ENCODE measurements at places on chromosomes 11 and 22.

DNA sequence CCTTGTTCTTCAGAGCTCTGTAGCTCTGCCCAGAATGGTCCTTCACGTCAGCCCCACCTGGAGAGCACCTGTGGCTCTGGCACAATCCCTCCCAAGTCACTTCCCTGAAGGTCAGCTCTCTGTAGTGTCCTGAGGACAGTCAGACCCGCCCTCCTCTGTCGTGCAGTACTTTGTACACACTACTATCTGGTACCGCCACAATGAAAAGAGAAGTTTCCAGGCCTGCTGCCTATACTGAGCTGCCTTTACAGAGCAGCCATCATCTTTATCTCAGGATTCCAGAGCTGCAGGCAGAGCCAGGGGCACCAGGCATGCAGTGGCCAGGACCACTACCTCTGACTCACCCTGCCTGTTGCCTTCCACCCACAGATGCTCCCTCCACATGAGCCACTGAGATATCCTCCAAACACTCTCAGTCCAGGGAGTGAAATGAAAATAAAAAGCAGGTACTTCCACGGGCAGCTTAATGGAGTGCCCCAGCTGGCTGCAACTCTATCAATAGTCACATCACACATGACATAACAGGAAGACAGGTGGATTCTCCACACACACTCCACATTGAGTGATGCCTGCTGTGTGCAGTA lies 7.3 kb downstream of the PACSIN2 start:
- no peak for DNase-seq

- no peak for DNase-seq
Measured at GRCh38 chr11:123381817-123382554, 48.1 kb upstream of the GRAMD1B start.

- no peak for DNase-seq
Measured at GRCh38 chr22:50215297-50216054, 14.7 kb downstream of the SELENOO start.

DNA sequence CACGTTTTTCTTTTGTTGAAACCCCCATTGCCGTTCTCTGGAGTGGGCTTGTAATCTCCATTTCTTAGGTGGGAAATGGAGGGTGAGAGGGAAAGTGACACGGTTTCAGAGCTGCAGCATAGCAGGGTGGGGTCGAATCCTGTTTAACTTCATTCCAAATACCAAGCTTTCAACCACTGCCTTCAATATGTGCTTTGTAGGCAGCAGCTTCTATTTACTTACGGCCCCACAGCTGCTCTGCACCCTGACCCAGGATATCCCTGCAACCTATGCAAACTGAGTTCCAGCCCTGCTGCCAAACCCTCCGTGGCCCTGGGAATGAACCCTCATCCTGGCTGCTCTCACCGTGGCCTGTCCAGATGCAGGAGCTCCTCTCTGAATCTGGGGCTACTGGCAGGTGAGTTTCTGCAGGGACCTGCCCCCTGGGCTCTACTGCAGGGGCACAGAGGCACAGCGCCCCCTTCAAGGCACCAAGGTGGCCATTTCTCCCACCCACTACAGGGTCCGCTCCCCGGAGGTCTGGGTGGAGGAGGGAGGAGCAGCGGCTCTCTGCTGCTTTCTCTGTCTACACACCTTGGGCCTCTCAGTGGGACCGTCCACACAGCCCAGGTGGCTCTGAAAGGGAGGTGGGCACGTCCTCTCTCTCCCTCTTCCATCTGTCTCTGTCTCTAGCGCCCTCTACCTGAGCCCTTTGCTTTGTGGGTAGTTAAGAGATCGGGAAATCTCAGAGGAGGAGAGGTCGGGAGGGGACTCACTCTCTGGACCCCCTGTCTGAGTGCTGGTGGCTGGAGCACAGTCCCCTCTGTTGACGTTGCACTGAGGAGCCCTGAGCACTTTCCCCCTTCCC lies 279.1 kb downstream of the BRD1 start:
- no peak for DNase-seq

DNA sequence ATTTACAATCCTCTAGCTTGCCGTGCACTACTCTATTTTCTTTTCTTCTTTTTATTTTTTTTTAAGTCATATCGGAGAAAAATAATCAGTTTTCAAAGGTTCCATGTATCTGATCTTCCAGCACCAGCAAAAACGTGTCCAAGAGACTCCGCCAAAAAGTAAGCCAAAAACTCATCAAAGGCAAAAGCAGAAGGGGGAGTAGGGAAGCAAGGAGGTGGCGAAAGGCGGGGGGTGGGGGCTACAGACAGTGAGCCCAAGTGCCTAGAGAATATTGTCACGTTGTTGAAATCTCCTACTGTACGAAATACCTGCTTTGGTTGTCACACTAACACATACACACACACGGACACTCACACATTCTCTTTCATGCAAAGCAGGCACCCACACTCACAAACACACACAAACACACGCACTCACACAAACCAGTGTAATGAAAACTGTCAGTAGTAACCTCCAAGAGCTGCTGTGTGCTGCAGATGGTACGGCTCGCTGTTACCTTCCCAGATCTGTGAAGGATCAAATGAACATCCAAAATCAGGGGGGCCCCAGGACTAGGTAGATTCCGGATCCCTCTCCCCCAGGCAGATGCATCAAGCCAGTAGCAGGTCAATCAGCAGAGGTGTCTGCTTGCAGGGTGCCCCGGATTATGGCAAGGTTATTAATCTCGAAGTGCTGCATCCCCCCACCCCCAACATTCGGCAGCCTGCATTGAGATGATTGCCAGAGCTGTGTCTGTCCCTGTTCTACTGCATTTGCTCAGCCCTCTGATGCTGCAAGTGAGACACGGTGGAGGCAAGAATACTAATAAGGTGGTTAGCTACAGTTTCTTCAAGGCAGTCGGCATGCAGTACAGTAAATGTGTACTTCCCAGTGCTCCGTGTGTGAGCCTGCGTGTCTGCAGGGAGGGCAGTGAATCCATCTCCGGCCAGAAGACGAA lies at the start of gene LRRC4C:
TSS of gene LRRC4C (minus strand) at position 188 of the 937 bp plus-strand sequence.
- no peak for DNase-seq

GRCh38 chr22:38860283-38861169 lies 11.5 kb downstream of the CBX6 start:
- DNase-seq = no peak

- DNase-seq = peak; percentile 50
Measured at GRCh38 chr11:114243461-114244372, 52.5 kb upstream of the NNMT start.

DNA sequence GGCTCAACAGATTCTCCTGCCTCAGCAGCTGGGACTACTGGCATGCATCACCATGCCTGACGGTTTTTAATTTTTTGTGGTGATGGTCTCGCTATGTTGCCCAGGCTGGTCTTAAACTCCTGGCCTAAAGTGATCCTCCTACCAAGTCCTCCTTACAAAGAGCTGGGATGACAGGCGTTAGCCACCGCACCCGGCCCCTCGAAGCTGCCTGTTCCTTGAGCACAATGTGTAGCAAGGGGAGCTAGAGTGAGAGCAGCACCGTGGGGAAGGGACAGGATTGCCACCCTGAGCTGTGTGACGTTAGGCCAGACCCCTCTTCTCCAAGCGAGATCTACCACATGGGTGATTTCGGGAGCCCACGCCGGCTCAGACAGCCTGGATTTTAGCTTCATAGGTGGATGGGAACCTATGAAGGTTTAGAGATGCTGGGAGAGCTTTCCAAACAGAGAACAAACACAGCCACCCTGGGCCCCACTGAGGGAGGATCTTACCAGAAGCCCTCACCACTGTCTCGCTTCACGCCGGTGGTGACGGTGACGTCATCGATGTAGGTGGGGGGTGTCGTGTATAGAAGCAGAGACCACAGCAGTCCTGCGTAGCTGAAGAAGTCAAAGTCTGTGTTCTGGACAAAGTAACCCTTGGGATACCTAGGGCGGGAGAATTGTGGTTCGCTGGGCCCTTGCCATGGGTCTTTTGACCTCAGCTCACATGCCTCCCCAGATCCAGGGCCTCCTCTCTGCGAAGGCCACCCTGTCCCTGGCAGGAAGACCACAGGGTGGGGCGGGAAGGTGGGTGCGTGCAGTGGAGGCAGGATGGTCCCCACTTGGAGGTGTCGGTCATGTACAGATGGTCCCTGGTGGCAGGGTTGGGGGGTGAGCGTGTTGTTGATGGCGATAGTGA lies 23.1 kb downstream of the RGL4 start:
- no peak for DNase-seq

DNA sequence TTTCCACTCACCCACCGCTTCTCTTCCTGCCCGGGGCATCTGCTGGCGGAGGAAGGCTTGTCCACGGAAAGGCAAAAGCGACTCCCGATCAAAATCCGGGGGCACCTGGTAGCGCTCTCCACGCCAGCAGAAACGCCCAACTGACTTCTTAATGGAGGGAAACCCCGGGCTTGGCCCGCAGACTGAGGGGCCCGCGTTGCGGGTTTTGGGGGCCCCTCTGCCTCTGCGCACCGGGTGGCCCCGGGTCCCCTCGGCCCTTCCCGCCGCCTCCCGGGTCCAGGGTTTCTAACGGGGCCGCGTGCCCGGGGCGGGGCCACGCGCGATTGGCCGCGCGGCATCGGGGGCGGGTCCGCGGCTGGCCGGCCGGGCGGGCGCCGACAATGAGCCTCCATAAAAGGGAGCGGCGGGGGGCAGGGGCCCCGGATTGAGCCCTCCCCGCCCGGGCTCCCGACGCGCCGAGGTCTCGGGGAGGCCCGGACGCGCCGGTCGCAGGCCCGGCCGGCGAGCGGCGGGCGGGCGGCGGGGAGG lies at the start of gene SPINDOC:
TSS of gene SPINDOC (plus strand) at position 422 of the 528 bp plus-strand sequence. CDS start 231 bp downstream, outside the sequence.
- DNase-seq = peak; percentile 82

GRCh38 chr22:38397189-38398085 lies 57.6 kb downstream of the KCNJ4 start:
- no peak for DNase-seq

DNA sequence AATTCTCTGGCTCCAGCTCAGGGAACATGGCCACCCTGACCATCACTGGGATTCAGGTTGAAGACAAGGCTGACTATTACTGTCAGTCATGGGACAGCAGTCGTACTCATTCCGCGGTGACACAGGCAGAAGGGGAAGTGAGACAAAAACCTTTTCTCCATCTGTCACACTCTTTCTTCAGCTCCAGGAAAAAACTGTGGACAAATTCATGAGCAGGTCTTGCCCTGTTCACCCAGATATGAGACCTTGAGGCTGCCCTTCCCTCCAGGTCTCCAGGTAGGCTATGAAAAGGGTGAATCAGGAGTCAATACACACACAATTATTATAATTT lies 39.4 kb upstream of the GGTLC2 start:
- no peak for DNase-seq

DNA sequence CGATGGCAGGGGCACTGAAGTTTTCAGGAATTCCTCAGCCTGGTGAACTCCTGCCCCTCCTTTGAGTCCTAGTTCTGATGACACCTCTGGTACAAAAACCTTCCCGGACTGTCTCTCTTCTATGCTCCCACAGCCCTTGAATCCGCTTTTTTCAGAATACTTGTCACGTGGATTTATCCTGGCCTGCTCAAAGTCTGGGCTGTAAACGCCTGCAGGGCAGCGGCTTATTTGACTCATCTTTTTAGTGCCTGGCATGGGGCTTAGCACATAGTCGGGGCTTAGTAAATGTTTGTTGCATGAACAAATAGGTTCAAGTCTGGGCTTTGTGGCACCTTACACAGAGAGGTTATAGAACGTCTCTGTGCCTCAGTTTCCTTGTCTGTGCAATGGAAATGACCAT lies 13.4 kb upstream of the KCNJ11 start:
- no peak for DNase-seq

DNA sequence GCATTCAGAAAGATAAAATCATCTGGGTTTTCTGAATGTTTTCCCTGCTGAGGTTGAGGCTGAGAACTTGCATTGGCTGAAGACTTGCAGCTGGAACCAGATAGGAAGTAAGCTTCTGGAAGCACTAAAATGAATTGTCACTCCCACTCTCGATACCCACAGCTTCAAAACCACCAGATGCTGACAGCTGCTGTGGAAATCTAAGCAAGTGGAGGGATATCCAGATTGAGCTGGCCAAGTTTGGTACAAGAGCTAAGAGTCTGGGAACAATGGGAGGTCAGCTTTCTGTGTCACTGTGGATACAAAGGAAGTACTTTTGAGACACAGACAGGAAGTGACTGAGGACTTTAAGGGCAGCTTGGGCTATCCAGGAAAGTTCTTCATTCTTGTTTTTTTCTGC lies 51.3 kb upstream of the CD44 start:
- DNase-seq = no peak

- no peak for DNase-seq
Measured at GRCh38 chr22:38510416-38510970, 4.4 kb upstream of the DDX17 start.

DNA sequence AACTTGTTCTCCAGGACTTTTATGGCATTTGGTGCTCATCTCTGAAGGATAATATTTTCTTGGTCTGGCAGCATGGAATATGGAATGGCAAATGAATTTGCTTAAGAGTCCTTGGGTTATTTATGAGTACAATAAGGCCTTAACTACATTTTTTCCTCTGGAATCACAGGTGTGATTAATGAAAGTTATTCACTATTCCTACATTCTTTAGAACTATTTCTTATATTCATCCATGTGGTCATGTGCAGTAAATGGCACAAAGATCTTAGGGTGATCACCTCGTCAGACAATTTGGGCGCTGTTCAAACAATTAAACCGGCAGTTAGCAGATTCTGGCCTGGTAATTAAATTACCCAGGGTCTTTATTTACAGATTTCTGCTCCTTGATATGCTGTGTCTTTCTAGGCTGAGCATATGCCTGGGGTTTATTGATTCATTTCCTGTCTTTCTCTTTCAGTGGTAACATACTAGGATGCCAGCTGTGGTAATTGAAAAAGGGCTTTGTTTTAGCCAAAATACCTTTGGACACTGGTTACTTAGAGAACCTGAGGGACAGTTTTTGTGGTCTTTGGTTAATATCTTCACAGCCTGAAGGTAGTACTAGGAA lies 31.6 kb downstream of the SIK2 start:
- DNase-seq = no peak

- no peak for DNase-seq
Measured at GRCh38 chr22:22031183-22031945, 48.8 kb upstream of the TOP3B start.
